ENCODE measurements at places on chromosomes 3 and 15.

DNA sequence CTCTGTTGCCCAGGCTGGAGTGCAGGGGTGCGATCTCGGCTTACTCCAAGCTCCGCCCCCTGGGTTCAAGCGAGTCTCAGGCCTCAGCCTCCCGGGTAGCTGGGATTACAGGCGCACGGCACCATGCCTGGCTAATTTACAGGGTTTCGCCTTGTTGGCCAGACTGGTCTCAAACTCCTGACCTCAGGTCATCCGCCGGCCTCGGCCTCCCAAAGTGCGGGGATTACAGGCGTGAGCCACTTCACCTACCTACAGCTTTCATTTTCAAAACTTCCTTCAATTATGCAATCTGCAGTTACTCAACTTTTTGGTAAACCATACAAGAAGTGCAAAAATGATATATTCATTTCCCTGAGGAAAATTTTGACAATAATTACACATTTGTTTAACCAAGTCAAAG, 14.0 kb downstream of the NANOGP8 start:
- no peak for DNase-seq

DNA sequence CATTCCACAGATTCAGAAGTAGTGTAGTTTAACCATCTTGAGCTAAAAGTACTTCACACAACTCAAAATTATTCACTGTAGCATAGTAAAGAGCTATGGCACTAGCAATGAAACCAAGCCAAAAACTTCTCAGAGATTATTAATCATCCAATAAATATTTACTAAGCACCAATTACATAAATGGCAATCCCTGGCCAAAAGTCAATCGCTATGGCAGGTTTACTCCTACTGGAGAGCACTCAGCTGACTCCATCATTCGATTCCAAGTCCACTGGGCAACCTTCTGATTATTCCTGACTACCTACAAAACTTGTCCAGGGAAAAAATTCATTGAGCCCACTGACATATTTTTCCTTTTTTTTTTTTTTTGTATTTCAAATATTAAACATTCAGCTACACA, 23.9 kb downstream of the ATP13A3 start:
- no peak for DNase-seq

DNA sequence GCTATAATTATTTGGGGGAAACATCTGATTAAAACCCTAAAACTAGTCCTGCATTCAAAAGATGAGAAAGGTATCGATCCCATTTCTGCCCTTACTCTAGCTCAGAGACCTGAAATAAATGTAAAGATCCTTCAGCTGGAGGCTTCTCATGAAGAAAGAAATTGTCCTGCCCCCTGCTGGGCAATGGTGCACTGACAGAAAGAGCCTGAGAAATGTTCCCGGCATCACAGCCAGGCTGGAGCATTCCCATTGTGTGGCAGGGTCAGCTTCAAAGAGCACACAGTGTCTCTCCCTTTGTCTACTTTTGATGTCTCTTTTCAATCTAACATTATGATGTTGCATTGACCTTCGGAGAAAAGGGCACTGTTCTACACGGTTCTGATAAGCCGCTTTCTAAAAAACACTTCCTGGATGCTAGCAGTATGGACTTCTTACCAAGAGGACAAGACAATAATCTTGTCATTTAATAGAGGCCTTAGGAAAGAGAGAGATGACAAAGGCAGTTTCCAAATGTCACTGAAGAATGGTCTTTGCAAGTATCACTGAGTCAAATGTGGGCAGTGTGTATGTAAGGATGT, 287.5 kb downstream of the MAGI1 start:
- DNase-seq: no peak

DNA sequence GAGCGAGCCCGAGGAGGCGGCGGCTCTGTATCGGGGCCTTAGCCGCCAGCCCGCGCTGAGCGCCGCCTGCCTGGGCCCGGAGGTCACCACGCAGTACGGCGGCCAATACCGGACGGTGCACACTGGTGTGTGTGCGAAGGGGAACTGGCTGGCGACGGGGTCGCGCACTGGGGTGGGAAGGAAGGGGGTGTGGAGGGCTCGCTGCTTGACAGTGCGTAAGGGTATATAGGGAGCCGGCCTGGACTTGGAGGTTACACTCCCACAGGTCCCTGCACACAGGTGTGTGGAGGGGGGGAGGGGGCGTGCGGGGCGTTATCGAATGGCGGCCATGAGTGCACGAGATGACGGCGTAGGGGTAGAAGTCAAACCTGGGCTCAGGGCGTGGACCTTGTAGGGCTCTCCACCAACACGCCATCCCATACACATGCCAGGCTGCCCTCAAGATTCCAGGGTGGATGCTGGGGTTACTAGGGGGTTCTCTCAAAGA, 389 bp downstream of the APEH start:
- DNase-seq: no peak

DNA sequence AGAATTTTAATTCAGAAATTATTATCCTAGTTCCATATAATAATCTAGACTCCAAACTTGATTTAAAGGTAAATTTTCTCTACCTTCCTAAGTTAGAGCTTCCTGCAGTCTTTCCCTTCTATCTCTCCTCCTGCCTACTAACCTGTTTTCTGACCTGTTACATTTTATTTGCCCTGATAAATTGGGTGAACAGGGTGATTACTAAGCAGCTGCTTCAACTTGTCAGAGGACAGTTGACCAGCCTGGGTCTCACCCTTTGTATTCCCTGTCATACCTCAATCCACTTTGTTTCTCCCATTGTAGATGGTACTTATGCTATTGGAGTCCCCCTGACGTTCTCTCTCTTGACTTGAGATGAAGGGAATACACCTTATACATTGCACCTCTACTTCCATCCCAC, 28.4 kb upstream of the MYRIP start:
- DNase-seq: no peak

DNA sequence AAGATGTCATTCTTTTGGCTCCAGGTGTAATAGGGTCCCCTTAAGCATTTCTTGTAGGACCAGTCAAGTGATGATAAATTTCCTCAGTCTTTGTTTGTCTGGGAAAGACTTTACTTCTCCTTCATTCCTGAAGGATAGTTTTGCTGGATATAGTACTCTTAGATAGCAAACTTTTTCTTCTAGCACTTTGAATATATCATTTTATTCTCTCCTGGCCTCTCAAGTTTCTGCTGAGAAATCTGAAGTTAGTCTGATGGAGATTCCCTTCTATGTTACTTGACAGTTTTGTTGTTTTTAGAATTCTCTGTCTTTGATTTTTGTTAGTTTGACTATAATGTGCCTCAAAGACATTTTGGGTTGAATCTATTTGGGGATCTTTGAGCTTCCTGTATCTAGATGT, 181.2 kb upstream of the HES1 start:
- DNase-seq: no peak

GRCh38 chr3:14406766-14407165, 4.4 kb downstream of the SLC6A6 start:
- DNase-seq: no peak

- DNase-seq: peak; percentile 53
Measured at GRCh38 chr3:159263750-159264553, 462.1 kb downstream of the MFSD1 start.

GRCh38 chr15:42331235-42331634, 28.1 kb upstream of the CAPN3 start:
- DNase-seq: no peak

DNA sequence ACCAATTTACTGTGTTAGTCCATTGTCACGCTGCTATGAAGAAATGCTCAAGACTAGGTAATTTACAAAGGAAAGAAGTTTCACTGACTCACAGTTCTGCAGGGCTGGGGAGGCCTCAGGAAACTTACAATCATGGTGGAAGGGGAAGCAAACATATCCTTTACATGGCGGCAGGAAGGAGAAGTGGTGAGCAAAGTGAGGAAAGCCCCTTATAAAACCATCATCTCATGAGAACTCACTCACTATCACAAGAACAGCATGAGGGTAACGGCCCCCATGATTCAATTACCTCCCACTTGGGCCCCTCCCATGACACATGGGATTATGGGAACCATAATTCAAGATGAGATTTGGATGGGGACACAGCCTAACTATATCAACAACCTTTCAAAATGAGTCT, 20.2 kb downstream of the USF3 start:
- no peak for DNase-seq

DNA sequence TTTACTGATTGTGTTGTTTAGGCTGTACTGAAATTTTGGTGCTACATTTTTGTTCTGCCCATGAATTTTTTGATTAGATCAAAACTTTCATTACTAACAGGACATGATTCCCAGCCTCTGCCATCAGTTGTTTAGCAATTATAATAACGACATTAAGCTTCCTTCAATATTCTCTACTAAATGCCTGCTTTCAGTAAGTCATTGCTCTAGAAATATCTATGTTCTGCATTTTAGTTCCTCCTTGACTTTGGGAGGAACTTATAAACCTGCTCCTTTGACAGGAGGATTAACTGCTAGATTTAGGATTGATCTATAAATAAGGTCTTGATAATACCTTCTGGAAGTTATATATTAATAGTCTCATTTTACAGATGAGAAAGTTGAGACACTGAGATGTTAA, 269.1 kb downstream of the RAP2B start:
- no peak for DNase-seq

- DNase-seq: no peak
Measured at GRCh38 chr3:190326361-190326760, 4.1 kb upstream of the CLDN1 start.

GRCh38 chr3:78096488-78097255, 1056.8 kb downstream of the ROBO2 start:
- DNase-seq: no peak

- no peak for DNase-seq
Measured at GRCh38 chr15:92879949-92880725, 20.0 kb upstream of the CHD2 start.

GRCh38 chr3:134406331-134407238, 32.3 kb upstream of the AMOTL2 start:
- no peak for DNase-seq

DNA sequence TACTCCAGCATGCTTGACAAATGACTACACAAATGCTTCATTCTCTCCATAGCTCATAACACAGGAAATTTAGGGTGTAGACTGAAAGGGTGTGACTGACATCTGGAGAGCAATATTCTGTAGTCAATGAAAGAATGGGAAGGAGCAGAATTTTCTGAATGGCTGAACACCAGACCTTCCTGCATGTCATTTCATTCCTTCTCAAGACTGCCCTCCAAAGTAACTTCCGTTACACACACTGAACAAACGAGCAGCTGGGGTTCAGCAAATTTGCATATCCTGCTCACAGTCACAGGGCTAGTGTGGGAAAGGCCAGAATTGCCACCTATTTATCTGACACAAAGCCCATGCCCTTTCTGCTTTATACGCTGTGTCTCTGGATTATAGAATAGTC, 325.0 kb upstream of the CFAP20DC start:
- no peak for DNase-seq

GRCh38 chr15:87863152-87863551, 393.4 kb downstream of the NTRK3 start:
- no peak for DNase-seq

DNA sequence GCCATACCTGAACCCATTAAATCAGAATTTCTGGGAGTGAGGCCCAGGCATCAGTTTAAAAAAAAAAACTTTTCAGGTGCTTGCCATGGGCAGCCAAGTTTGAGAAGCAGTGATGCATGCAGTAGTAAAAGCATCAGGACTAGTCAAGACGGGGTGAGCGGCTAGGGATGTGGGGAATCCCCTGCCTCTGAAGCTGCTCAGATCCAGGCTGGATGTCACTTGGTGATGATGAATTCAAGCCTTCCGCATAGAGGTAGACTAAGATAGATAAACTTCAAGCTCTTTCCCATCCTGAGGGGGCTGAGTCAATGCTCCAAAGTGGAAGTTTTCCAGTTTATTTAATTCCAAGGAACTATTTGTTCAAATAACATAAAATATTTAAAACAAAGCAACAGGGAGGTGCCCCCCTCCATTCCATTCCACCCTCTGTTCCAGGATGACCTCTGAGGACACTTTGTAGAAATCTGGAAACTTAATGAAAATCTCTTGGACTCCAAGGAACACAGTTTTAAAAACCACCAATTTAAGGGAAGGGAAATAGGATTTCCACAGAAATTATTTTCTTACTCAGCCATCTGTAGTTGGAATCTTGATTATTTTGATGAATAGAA, 100.4 kb upstream of the NR2E3 start:
- DNase-seq: no peak

DNA sequence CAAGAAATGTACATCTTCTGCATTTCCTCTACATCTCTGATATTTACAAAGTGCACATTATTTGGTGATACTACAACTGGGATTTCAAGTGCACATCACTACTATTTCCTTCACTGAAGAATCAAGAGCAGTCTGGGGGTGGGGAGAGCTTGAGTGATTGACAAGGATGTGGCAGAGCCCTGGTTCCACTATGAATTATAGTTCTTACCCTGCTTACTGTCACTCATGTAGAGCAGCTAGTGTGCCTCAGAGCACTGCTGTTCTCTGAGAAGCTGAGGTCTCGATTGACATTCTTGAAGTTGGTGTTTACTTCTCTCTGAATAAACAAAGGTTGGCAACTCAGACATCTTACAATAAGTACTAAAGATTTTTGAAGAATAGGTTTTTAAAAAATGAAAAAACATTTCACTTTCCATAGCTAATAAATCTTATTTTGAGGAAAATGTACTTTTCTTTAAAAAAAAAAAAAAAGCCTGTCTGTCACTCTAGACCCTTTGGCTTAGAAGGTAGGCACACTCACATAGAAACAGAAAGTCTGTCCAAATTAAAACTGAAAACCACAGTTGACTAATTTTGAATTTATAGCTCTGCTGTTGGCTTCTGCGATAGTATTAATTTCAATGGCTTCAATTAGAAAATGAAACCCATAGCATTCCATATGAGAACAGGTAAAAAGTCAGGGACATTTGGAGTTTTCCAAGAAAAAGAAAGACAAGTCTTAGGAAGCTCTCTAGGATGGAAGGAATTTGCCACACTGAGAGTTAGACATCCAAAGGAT, 5.6 kb downstream of the GREM1 start:
- DNase-seq: no peak

- no peak for DNase-seq
Measured at GRCh38 chr3:54797111-54797510, 130.7 kb downstream of the LRTM1 start.

DNA sequence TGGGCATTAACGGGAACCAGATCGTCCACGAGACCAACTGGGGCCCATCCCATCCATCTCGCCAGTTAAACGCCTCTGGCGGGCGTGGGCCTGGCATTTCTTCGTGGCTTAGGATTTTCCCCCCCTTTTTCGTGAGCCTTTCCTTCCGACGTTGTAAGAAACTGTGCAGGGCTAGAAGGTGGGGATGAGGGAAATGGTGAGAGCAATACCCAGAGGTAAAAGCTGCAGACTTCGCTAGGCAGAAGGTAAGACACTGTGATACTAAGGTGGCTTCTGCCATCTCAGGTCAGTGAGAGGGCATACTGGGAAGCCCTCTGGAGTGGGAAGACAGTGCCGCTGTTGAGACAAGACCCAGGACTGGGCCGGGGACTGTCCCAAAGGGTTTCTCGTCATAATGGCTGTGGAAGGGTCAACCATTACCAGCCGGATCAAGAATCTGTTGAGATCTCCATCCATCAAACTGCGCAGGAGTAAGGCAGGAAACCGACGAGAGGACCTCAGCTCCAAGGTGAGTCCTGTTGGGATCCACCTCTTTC, 666 bp downstream of the MAPKBP1 start:
- DNase-seq: no peak
